ENCODE measurements at places on chromosomes 6 and 20.

DNA sequence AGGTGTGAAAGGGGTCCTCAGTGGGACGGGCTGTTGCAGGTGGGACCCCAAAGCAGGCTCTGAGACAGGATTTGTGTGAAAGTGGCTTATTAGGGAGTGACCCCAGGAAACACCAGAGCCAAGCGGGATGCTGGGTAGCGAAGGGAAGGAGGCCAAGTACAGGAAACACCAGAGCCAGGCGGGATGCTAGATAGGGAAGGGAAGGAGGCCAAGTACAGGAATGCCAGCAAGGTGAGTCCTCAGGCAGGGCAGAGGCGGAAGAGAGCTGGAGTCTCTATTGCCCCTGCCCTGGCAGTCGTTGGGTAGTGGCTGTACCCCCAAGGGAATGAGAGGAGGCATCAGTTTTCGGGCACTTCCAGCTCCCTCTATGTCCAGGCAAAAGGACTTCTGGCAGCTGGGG lies 30.5 kb upstream of the TGM2 start:
- H3K4me3 ChIP-seq, result no peak overlapping the region
- DNase-seq, result no peak
- H3K36me3 ChIP-seq, result no peaks in the 10 kb centered on the region
- H3K27ac ChIP-seq, result no peak overlapping the region
- H3K4me1 ChIP-seq, result no peaks in the 10 kb centered on the region

DNA sequence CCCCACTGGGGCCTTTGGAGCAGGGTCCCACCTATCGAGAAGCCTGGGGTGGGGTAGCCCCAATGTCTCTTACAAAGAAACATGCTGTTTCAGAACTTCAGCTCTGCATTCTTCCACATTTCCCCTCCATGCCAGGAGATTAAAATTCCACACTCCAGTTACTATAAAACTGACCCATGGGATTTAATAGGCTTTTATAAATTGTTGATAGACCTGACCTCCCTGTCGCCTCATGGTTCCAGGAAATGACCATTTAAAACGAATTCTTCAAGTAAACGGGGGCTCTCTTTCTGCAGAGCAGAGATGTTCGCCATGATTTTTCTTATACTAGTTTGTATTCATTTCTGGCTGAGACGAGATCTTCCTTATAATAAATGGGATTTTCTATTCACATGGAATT lies 19.3 kb downstream of the RIN2 start:
- no peaks in the 10 kb centered on the region for H3K27me3 ChIP-seq
- H3K36me3 ChIP-seq, result no peaks in the 10 kb centered on the region
- peaks cover 42% of the 10 kb centered on the region for H3K4me1 ChIP-seq
- no peak for DNase-seq
- peak overlapping the region; percentile 47 for H3K27ac ChIP-seq

DNA sequence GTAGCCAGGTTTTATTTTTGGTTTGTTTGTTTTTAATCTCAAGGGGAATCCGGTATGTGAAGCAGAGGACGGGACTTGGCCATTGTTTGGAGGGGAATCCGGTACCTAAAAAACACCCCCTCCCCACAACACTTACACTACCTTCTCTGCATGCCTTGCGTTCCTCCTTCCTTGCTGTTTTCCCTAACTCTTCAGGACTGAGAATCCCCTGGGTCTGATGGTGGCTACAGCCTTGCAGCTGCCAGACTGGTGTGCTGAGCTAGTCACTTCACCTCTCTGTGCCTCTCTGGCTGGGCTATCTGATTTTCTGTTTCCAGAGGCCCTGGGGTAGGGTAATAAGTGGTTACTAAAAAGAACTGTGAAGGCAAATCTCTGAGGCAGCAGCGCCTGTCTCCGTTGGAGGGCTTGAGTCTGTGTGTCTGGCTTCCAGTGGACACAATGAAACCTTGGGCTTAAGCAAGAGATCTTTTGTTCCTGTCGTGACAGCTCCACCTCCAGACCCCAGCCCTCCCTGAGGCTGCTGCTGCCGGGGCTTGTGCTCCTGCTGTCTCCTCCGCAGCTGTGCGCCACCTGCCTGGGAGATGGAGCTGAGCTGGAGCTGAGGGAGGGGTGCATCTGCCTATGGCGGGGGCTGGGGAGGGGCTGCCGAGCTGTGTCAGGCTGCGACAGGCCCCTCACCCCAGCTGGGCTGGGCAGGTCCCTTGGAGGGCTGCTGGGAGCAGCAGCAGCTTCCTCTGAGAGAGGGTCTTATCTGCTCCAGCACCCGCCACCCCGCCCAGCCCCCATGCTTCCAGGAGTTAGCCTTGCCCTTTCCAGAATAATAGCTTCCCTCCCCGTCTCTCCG lies 65.8 kb upstream of the CCDC167 start:
- H3K36me3 ChIP-seq, result no peaks in the 10 kb centered on the region
- H3K27me3 ChIP-seq, result no peaks in the 10 kb centered on the region
- H3K4me1 ChIP-seq, result peaks cover 24% of the 10 kb centered on the region
- H3K4me3 ChIP-seq, result peak overlapping the region; percentile 47
- H3K27ac ChIP-seq, result no peak overlapping the region

GRCh38 chr6:93008375-93008774 lies 411.0 kb downstream of the EPHA7 start:
- H3K27ac ChIP-seq, result no peak overlapping the region
- DNase-seq, result no peak
- no peak overlapping the region for H3K4me3 ChIP-seq
- H3K27me3 ChIP-seq, result no peaks in the 10 kb centered on the region
- H3K36me3 ChIP-seq, result no peaks in the 10 kb centered on the region
- H3K4me1 ChIP-seq, result no peaks in the 10 kb centered on the region

DNA sequence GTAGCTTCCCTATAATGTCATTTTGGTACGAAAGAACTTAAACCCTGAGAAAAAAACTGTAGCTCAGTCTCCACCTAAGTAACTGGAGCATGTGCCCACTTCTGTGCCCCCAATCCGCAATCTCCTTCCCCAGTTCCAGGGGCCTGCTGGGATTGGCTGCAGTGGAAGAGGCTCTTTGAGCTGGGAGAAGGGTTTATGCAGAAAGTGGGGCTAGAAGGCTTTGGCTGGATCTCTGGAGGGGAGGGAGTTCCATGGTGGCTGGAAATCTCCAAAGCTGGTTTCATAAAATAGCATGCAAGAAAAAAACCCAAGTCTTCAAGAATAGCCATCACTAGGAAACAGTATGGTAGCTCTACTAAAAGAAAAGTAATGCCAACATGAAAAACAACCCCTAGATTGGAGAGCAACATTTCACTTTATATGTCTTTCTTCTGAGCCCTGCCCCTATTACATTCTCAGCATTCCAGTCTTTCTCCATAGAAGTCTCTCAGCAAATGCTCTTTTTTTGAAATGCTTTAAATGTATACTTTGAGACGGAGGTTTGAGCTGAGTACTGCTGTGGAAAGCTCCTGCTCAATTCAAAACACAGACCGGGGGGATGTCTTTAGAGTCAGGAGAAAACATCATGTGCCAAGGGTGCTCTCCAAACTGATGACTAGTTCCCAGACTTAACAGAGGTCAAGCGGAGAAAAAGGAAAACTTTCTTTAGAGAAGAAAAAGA lies 36.0 kb upstream of the FOXO3 start:
- no peak for DNase-seq
- no peak overlapping the region for H3K27ac ChIP-seq
- H3K4me1 ChIP-seq, result no peaks in the 10 kb centered on the region
- H3K4me3 ChIP-seq, result no peak overlapping the region
- H3K36me3 ChIP-seq, result no peaks in the 10 kb centered on the region

DNA sequence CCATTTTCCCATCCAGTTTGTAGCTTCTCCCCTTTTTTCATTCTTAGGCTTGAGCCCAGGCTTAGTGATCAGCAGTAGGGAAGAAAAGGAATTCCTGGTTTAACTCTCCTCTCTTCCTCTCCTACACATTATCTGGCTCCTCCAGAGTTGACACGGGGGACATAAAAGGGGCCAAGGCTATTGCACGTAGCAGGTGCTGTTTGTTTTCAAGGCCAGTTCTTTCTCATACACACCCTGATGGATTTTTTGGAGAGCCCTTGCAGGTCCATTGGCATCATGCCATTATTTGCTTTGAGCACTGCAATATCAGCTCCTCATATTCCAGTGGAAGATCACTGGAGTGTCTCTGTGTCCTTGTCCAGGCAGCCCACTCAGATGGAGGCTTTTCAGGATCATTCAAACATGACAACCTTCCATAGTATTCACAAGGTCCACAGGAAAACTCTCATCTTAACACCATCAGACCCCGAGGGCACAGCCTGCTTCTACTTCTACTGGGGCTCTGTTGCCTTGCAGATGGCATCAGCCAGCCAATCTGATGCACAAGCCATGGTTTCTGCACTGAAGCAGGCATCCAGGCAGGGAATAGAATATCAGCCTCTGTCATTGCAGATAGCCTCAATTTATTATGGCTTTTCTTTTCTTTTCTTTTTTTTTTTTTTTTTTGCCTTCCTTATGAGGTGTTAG lies 18.8 kb downstream of the PLCB4 start:
- no peak overlapping the region for H3K27ac ChIP-seq
- DNase-seq, result no peak

DNA sequence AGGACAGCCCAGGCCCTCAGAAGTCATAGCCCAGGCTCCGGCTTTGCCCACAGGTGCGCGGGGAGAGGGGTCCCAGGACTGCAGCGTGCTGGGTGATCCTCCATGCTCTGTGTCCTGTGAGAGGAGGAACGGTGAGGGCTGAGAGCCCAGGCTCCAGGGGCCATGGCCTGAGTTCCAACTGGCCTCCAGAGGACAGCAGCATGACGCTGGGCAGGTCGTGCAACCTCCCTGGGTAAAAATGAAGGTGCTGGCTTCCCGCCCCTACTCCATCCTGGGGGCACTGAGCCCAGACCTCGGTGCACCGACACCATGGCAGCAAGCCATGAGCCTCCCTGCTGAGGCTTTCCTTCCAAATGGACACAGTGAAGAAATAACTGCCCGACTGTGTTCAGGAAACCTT lies 305.4 kb downstream of the TAF4 start:
- H3K27ac ChIP-seq, result no peak overlapping the region
- H3K4me3 ChIP-seq, result no peak overlapping the region
- no peaks in the 10 kb centered on the region for H3K27me3 ChIP-seq
- no peak for DNase-seq

GRCh38 chr6:141677598-141678211 lies 455.0 kb upstream of the GJE1 start:
- H3K27ac ChIP-seq, result no peak overlapping the region
- no peak for DNase-seq
- H3K4me3 ChIP-seq, result no peak overlapping the region
- H3K36me3 ChIP-seq, result no peaks in the 10 kb centered on the region
